ENCODE measurements at places on chromosomes 7 and 10.

DNA sequence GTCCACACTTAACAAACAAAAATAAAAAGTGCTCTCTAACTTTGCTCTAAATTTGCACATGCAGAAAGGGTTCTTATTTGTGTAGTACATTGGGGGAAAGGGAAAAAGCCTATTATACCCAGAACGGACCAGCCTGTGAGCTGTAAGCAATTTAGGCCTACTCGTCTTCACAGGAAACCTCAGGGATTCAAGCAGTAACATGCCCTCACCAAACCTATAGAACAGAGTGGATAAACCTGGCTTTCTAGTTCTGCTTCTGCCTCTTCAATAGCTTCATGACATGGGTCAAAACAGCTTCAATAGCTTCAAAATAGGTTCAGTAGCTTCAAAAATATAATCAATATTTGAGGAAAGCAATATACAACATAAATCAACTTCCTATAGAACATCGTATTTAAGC, 163.7 kb downstream of the ARL4A start:
- no peak for DNase-seq

- no peak for DNase-seq
Observed at GRCh38 chr10:49768731-49769130, 6.6 kb upstream of the OGDHL start.

- no peak for DNase-seq
Observed at GRCh38 chr7:152158801-152159587, 133.5 kb downstream of the GALNT11 start.

DNA sequence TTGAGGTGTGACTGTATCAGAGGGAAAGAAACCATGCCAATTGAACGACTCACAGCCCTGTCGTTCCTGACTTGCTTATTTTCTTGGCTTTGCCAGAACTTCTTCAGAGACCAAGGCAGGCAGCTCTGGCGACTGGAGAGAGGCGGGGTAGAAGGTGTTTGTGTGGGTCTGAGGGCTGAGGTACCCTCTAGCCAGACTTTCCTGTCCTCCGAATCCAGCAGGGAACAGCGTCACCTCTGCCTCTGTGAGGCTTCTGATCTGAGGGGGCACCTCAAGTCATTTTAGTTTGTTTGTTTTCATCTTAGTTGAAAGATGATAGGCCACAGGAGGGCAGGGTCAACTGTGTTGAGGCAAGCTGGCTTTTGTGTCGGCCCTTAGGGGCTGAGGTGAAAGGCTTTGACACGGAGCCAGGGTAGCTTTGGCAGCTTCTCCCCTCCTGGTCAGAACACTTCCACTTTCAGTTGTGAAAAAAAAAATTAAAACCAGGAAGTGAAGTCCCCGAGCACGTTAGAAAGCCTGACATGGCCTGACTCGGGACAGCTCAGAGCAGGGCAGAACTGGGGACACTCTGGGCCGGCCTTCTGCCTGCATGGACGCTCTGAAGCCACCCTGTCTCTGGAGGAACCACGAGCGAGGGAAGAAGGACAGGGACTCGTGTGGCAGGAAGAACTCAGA, 1.9 kb downstream of the ACSL5 start:
- peak; percentile 92 for DNase-seq

- no peak for DNase-seq
Observed at GRCh38 chr10:10792681-10793080, 225.0 kb upstream of the CELF2 start.

GRCh38 chr10:79354141-79354540, 6.9 kb downstream of the PPIF start:
- no peak for DNase-seq

DNA sequence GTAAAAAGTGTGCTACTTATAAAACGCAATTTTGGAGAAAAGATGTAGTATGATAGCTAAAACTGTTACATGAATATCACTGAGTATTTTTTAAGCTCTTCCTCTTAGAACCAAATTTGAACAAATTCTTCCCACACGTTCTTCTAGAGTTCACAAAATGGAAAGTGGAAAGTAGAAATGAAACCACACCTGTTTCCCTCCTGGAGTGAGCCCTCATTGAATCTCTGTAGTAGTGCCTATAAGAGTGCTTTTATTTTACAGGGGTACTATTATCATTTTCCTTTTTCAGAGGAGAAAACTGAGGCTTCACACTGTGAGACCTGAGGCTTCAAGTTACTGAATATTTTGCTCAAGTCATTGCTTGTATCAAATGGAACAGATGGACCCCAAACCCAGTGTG, 393.0 kb downstream of the NRG3 start:
- DNase-seq = no peak

- DNase-seq = no peak
Observed at GRCh38 chr7:28423112-28423511, 10.8 kb downstream of the CREB5 start.

DNA sequence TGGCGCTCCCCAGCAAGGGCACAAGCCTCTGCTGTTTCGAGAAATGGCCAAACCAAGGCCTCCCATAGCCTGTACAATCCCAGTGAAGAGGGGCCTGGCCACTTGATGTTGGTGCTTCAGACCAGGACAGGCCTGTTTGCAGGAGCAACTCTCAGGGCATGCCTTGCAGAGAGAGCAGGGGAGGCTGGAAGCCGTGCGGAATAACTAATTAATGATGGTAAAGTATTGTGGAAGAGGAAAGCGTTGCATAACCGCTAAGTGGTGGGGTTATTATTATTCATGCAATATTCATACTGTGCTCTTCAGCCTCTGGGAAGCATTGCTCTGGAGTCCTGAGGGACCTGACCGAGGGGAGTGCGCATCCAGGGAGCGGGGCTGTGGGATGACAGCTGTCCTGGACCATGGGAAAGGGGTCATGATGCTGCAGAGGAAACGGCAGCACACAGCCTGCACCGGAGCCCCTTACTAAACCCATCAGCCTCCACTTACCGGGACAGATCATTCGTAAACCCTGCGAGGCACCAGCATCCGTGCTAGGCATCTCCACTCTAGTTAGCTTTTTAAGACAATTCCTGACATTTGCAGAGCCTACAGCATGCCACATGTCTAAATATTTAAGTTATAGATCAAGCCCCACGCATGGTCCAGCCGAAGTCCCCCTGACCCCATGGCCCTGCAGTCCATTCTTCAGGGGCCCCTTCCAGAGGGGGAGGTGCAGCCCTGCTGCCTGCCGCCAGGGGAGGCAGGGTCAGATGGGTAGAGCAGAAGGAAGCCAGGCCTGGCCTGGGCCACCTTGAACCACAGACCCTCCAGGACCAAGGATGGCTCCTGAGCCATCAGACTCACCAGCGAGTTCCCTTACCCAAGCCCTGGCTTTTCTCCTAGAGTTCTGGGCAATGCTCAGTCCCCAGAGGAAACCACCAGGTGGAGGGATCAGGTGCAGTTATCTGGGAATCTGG, 11.6 kb downstream of the TMEM273 start:
- DNase-seq = no peak

DNA sequence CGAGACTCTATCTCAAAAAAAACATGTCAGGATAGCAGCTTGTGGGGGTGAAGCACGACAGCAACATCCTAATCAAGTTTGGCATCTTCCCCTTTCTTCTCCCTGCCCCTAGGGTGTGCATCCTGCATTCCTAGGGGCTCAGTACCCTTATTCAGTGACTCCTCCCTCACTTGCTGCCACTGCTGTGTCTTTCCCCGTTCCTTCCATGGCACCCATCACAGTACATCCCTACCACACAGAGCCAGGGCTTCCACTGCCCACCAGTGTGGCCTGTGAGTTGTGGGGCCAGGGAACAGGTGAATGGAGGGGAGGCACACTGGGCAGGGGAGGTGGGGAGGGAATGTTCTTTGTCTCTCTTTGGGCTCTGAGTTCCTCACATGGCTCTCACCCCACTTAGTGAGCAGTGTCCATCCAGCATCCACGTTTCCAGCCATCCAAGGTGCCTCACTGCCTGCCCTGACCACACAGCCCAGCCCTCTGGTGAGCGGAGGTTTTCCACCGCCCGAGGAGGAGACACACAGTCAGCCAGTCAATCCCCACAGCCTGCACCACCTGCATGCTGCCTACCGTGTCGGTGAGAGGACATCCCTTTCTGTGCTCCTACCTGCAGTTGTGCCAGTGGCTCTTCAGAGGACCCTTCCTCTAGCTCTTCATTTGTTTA, 11.4 kb downstream of the NDST2 start:
- no peak for DNase-seq
